ENCODE measurements at places on chromosomes 12 and 14. TPM values are rescaled to one million over a fixed set of nuclear protein-coding genes. Genes with fewer than 3 reads are reported as not detected.
A peak's percentile ranks its signal among the peaks of the same experiment; 100 is the strongest.

GRCh38 chr12:91717804-91718203, 427.8 kb downstream of the BTG1 start:
- no peak for DNase-seq

DNA sequence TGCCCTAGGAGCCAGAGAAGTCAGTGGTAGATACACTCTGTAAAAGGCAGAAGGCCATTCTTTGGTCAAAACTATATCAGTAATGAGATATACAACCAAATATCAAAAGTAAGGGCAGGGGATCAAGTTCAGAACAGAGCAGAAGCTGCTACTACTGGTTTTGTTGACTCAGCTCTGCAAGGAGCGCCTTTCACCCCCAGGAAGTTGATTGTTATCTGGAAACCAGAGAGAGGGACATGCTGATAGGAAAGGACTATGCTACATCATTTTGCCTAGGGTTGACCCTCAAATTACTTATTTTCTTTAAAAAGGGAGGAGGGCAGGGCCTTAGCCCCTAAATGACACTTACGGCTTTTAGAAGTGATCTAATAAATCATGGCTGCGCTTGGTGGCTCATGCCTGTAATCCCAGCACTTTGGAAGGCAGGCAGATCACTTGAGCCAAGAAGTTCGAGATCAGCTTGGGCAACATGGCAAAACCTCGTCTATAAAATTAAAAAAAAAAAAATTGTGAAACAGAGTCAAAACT, 194.0 kb downstream of the KLHL28 start:
- no peak for DNase-seq

DNA sequence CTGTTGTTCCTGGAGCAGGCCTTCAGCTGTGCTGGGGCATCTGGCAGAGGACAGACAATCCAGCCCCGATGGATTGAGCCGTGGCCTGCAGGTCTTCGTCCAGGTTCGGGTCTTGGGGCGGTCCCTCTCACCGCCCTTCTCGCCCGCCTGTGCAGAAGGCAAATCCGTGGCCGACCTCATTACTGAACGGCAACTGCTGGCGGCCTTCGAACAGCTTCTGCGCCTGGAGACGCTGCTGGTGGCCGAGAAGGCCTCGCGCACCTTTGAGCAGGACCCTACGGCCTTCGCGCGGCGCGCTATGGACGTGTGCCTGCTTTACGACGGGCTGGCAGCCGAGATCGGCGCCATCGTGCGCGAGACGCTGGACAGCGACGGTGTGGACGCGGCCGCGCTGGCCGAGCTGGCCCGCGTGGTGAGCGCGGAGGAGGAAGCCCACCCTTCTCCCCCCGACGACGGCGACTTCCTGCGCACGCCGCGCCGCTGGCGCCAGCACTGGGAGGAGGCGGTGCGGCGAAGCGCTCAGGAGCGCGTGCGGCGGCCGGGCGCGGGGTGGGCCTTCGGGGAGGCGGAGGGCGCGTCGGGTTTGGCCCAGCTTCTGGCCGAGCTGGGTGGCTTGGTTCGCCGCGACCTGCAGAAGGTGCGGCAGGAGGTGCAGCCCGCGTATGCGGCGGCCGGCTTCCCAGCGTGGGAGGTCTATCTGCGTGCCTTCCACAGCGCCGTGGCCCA, 7.6 kb downstream of the EXOC3L4 start:
- no peak for DNase-seq

GRCh38 chr12:102507301-102507700, 26.9 kb upstream of the IGF1 start:
- no peak for DNase-seq

DNA sequence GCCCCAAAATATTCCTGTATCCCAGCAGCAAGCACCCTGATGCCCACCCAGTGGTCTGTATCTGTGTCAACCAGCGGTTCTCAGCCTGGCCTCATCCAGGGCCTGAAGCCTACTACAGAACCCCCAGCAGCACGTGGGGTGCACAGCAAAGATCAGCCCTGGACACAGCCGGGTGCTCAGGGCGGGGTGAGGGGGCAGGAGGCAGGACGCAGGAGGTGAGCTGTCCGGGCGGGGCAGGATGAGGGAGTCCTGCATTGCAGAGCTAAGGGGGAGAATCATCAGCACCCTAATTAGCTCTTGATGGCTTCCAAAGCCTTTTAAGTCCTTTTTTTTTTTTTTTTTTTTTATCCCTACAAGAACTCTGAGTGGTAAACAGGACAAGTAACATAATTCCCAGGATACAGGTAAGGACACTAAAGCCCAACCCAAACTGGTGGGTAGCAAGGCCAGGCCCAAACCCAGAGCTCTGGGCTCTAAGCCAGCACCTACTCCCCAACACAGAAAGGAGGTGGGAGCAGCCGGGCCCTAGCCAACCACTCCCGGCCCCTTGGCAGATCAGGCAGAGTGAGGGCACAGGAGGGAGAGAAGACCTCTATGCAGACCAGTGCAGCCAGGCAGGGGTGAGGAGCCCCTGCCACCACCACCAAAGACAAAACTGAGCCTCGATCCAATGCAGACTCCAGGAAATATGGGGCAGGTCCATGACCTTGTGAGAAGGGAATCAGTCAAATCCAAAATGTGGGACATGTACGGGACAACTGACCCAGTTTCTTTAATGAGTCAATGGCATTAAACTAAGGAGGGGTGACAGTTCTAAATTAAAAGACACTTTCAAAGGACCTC, 32.3 kb upstream of the EIF5 start:
- DNase-seq = no peak

GRCh38 chr12:41520869-41521268, 332.7 kb downstream of the PDZRN4 start:
- DNase-seq = no peak

- peak; percentile 34 for DNase-seq
Measured at GRCh38 chr12:16492820-16493797, 112.9 kb downstream of the LMO3 start.

- DNase-seq = no peak
Measured at GRCh38 chr12:54981796-54982195, 2.8 kb downstream of the TESPA1 start.

GRCh38 chr12:119415714-119416113, 81.2 kb downstream of the CCDC60 start:
- no peak for DNase-seq

DNA sequence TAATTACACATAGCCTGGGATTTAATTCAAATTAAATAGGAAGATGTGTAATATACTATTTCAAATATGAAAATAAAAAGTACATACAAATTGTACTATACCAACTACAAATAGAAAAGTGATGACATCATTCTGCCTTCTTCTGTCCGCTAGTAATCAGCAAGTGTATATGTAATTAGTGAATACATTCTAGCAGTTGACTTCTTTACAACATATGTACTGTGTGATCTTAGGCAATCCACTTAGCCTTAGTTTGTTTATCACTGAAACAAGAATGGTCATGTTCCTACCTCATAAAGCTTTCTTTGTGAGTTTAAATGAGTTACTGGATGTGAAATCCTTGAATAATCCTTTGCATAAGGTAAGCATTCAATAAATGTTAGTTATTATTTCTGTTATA, 7.8 kb upstream of the LUM start:
- no peak for DNase-seq

GRCh38 chr12:124777399-124778372, 86.0 kb downstream of the SCARB1 start:
- DNase-seq = no peak

DNA sequence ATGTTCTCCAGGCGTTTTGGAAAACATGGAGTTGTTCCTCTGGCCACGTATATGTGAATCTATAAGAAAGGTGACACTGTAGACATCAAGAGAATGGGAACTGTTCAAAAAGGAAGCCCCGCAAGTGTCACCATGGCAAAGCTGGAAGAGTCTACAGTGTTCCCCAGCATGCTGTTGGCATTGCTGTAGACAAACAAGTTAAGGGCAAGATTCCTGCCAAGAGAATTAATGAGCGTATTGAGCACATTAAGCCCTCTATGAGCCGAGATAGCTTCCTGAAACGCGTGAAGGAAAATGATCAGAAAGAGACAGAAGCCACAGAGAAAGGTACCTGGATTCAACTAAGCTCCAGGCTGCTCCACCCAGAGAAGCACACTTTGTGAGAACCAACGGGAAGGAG, 92.5 kb upstream of the EIF5 start:
- no peak for DNase-seq

DNA sequence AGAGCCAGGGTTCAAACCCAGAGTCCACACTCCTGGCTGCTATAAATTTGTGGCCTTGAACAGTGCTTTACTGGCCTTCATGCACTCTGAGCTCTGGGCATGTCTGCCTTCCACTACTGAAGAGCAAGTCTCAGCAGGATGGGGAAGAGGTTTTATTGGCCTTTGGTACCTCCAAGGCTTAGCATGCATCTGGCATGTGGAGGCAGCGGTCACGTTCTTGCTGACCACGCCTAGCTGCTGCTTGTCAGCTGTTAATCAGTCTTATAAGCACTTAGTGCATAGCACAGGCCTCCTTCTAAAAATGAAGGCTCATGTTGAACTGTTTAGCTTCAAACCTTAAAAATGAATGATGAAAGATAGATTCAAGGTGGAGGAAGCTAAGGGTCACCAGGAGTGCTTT, 177.5 kb downstream of the PELI2 start:
- no peak for DNase-seq

DNA sequence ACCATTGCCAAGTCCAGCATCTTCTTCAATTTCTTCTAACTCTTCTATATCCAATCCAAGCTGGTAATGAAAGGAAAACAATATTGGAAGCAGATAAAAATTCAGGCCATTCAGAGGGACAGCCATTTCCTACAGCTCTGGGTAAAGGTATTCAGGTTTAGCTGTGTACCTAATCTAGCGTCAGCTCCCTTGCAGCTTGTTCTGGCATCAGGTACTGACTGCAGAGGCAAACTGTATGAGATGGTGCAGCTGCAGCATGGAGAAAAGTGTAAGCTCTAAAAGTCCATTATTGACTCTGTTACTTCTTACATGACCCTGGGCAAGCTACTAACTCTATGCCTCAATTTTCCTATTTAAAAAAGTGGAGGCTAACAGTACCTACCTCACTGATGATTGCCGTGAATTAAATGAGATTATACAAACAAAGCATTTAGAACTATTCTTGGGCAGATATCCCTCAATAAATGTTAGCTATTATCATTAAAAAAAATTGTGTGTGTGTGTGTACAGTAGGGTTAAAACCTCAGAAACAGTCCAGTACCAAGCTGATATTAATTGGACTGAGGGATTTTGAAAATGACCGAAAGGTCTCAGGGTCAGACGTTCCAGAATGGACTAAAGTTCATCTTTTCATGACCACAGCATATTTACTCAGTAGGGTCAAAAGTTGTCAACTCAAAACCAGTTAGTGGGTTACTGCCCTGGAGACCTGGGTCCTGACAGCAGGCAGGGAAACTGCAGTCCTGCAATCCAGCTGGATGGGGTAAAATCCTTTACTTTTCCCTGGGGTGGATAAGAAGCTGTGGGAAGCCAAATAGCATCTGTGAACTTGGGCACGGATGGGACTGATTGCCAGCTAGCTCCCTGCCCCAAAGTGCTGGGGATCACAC, 8.9 kb downstream of the PYGL start:
- peak; percentile 17 for DNase-seq

GRCh38 chr12:92047393-92047826, 98.2 kb downstream of the BTG1 start:
- DNase-seq = no peak

DNA sequence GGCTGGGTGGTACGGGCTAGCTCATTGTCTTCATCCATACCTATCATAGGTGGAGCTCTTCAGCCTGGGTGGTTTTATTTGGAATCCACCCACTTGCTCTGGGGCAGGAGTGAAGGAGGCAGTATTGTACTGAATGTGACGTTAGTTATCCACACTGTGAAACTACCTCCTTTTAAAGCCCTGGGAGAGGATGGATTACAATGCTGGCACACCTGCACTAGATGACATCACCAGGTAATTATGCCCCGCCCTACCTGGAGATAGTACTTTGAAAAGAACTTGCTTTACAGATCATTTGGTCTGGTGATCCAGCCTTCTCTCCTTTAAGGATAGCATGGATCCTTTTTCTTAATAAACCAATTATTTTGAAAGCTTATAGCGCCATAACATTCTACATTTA, 78.0 kb downstream of the B4GALNT3 start:
- peak; percentile 74 for DNase-seq

GRCh38 chr12:92362785-92363184, 217.1 kb upstream of the BTG1 start:
- no peak for DNase-seq

DNA sequence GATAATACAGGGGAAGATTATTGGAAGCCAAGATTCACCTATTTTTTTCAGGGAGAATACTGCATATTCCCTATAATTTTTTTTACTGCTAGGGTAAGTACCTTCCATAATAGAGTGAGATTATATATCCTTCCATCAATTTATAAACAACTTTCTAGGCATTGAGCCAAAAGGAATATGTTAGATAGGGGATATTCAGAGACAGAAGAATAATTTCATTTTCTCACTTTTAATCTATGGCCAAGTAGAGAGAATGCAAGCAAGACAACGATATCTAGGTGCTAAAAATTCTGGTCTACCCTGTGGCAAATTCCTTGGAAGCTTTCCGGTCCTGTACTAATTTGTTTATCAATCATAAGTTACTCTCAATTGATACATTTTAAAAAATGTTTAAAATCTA, 69.7 kb upstream of the STAC3 start:
- DNase-seq = no peak

- DNase-seq = peak; percentile 58
Measured at GRCh38 chr12:10175846-10176636, 2.8 kb upstream of the TMEM52B start.

- no peak for DNase-seq
Measured at GRCh38 chr12:48807981-48808380, 10.3 kb upstream of the CACNB3 start.

The CLEC1A gene
- not detected for total RNA-seq

The DUSP16 gene
- 76.8 TPM for total RNA-seq

The AMDHD1 gene
- total RNA-seq = 0.32 TPM

The GRIN2B gene
- total RNA-seq = 23.4 TPM

The KANSL2 gene
- 67.2 TPM for total RNA-seq
